ENCODE measurements at places on chromosomes 5 and 9.

GRCh38 chr9:78994471-78994870, 577.3 kb upstream of the TLE4 start:
- DNase-seq: peak; percentile 6

DNA sequence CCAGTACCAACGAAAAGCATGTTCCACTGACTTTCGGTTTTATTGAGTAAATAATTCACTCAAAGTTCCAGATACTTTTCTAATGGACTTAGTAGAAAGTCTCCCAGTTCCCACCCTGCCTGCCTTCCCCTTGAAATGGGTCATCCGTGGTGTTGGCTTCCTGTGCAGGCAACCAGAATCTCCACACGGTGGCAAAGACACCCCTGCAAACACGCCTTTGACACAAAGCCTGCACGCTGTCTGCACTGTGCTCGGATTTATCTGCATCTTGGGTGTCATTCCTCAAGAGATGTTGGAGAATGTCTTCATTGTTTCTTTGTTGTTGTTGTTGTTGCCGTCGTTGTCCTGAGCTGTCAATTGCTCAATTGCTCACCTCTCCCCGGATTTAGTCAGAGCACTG, 150.0 kb upstream of the IRX2 start:
- no peak for DNase-seq

- no peak for DNase-seq
These were observed 20.7 kb upstream of the SMU1 start for GRCh38 chr9:33097192-33097591.

DNA sequence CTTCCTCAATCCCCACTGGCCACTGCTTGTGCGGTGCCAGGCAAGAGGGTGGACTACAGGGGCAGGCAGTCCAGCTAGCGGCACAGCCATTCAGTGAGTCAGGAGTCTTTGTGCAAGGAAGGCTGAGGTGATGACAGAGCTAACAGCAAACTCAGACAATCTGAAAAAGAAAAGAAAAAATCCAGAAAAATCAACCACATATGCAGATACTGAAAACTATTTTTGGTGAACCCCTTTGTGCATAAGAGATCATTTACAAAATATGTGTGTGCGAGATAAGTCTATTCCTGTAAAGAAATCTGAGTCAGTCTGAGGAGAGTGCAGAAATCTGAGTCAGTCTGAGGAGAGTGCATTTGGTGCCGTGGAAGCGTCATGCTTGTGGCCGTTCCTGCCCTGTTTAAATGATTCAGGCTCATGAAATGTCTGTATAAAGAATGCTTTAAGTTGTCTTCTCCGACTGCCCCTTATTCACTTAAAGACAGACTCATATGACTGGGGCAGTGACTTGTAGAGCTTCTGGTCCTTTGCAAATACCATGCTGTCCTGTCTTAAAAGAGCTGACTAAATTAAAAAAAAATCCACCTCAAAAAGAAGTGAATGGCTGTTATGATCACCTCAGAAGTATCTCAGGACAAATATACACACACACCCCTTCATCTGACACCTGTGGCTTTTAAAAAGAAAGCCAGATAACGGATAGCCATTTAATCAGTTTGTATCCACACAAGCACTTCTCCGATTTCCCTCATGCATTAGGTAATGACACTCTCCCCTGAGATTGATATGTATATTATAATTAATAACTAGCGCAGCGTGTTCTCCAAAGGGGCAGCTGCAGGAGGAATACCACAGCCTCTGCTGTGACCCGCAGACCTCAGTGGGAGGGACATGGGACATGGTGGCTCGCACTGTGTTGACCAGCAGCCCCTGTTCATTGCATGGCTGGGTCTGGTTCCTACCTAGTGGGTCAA, 47.3 kb downstream of the TRIO start:
- no peak for DNase-seq

- DNase-seq: no peak
These were observed 119.4 kb upstream of the PUM3 start for GRCh38 chr9:2963307-2963706.

DNA sequence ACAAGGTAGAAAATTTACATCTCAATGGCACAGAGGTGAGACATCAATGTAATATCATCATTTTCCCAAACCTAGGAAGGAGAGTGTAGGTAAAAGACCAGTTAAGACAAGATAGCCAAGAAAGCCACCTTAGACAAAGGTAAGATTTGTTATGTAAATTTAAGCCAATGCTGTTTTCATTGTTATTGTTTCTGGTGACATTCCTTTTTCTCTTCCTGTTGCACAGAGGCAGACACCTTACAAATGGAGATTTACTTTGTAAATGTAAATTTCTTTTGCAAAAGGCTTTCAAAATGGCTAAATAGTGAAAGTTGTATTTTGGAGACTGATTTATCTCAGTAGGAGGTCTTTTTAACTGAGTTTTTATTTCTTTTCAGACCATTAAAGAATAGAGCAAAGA, 159.1 kb downstream of the YIPF5 start:
- no peak for DNase-seq

- DNase-seq: no peak
These were observed 141.5 kb upstream of the FER start for GRCh38 chr5:108606185-108606584.

- DNase-seq: peak; percentile 71
These were observed 98.5 kb upstream of the SPATA31C2 start for GRCh38 chr9:88236511-88237478.

GRCh38 chr5:174093123-174093522, 47.6 kb downstream of the NSG2 start:
- no peak for DNase-seq

- no peak for DNase-seq
These were observed 74.7 kb downstream of the THBS4 start for GRCh38 chr5:80109646-80110478.

DNA sequence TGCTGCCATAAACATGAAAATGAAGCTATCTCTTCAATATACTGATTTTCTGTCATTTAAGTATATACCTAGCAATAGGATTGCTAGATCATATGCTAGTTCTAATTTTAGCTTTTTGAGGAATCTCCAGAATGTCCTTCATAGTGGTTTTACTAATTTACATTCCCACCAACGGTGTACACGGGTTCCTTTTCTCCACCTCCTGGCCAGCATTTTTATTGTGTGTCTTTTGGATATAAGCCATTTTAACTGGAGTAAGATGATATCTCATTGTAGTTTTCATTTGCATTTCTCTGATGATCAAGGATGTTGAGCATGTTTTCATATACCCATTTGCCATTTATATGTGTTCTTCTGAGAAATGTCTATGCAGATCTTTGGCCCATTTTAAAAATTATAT, 446.5 kb downstream of the GABRG2 start:
- no peak for DNase-seq

DNA sequence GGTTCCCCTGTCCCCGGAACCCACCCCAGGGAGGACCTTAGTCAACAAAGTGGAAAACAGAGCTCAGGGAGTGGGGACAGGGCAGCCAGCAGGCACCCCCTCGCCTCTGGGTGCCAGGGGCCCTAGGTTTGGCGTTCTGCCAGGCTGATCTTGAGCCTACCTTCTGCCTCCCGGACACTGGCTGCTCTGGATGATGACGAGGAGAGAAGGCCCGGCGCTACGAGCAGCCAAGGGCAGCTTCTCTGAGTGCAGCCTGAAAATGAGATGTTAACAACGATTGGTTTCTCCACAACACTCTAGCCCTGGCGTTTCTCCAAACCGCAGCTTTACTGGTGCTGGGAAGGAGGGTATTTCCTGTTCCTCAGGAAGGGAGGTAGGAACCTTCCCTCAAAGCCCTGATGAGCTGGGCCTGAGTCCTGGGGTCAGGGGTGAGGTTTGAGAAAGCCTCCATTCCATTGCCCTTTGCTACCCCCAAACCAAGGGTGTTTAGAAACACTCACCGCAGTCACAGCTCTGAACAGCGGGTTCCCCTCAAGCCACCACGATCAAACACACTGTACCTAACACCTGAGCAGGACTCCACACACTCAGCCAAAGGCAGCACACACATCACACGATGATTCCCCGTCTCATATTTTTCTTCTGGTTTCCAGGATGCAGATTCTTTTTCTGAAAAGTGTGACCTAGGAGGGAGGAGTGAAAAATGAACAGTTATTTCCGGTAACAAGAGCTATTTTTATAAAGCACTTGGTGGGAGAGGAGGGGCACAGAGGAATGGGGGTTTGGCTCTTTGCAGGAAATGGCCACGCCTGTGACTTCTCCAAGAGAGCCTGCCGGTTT, at the start of gene STING1:
Gene STING1, minus strand, starts transcription at position 709 of the 840 bp plus-strand sequence. CDS start 1,054 bp downstream, outside the sequence.
- DNase-seq: peak; percentile 83

GRCh38 chr9:75960551-75960950, 70.1 kb downstream of the PCSK5 start:
- DNase-seq: peak; percentile 31

DNA sequence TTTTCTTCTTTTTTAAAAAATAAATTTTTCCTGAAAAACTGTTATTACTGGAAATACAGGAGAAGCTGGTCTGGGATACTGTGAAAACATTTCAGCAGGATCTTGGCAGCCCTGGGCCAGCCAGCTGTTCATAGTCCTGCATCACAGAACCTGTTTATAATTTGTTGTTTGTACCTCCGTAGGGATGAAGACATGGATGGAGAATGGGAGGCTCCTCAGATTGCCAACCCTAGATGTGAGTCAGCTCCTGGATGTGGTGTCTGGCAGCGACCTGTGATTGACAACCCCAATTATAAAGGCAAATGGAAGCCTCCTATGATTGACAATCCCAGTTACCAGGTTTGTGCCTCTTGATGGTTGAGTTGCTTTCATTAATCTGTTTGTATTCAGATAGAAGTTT, 12.4 kb upstream of the MAML1 start:
- DNase-seq: no peak

- no peak for DNase-seq
These were observed 438 bp upstream of the LAMC3 start for GRCh38 chr9:131008563-131008908.

GRCh38 chr5:168699002-168699401, 119.8 kb upstream of the PANK3 start:
- DNase-seq: peak; percentile 61

DNA sequence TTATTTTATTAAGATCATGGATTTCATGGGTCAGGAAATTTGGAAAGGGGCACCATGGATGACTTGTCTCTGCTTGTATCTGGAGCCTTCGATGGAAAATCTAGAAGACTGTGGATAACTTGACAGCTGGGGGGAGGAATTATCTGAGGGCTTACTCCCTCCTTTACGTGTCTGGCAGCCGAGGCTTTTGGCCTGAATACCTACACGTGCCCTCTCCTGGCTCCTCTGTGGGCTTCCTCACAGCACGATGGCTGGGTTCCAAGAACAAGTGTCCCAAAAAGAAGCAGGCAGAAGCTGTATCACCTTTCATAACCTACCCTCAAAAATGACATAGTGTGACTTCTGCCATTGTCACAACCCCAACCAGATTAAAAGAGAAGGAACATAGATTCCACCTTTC, 228.9 kb downstream of the GRIA1 start:
- no peak for DNase-seq
